ENCODE measurements at places on chromosomes 12 and 14.

- no peak for DNase-seq
Measured at GRCh38 chr14:95619785-95620417, 66.3 kb upstream of the TCL1B start.

DNA sequence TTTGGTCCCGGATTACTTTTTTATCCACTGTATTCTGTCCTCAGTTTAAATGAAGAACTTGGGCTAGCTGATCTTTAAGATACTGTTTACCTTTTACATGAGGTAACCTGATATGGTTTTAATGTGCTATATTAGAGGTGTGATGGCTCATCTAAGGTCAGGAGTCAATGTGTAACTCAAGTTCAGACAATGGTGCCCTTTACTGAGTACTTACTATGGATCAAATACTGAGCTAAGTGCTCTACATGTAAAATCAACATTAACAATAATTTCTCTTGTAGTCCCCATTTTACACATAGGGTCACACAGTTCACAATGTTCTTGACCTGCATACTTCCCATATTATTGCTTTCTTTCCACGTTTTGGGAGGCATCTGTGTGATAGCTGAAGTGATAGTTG lies 79.2 kb downstream of the CEP83 start:
- DNase-seq: no peak

- peak; percentile 22 for DNase-seq
Measured at GRCh38 chr12:20492251-20492760, 124.0 kb downstream of the PDE3A start.

GRCh38 chr14:60721326-60722106 lies 2.6 kb downstream of the SIX4 start:
- DNase-seq: peak; percentile 68

DNA sequence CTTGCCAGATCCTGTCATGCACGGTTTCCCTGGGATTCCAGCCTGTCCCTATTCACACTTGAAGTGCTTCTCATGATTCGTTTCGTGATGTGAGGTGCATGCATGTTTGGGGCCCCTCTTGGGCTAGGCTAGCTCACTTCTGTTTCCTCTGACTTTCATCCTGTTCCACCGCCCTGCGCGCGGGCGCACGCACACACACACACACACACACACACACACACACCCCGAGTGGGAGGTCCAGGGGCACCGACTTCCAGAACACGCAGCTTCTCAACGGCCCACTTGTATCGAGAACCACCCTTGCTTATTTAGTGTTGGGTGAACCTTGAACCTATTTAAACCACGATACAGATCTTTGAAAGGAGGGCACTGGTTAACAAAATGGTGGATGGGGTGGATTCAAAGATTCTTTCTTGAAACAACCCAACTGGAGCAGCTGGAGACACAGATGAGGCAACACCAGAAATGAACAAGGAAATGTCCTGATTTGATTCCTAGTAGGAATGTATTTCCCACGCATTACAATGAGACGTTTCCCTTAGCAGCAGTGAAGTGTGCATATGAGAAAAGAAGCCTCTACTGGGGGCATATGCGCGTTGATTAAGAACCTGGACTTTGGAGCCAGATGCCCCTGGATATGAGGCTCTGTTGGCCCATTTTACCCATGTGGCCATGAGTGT lies 16.3 kb downstream of the ELK3 start:
- DNase-seq: peak; percentile 69

- no peak for DNase-seq
Measured at GRCh38 chr12:82817368-82817767, 130.7 kb downstream of the TMTC2 start.

DNA sequence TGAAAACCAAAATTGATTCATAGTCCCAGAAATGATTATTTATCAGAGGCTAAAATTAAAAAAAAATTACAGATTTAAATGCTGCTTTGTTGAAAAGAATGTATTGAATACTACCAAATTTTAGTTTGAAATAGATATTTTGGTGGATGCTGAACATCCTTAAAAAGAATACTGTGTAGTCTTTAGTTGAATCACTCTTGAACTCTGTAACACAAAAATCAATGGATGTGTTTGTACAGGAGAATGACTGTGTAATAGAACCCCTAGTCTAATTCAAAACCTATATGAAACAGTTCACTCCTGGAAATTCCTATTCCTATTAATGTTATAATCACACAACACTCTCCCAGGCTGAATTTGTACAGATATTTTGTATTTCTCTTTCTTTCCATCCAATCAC lies 1.5 kb upstream of the TSPAN8 start:
- no peak for DNase-seq

DNA sequence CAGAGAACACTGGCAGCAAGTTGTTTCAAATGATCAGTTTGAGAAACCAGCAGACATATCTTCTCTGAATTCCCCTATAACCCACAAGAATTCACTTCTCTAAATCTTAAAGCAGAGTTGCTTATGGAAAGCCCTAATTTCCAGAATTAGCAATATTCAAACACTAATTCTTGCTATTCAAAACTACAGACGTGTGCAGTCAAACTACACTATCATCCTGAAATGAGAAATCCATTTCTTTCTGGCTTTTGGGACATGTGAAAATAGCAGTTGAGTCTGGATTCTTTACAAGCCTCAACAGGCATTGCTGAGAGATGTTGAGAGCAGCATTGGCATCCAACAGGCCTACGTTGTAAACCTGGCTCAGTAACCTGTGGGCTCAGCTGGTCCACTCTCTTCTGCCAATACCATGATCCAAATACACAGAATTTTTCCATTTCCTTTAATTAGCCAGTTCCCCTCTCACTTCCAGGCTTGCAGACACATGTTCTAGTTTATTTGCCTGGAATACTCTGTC lies 74.6 kb upstream of the TMTC1 start:
- no peak for DNase-seq

- DNase-seq: no peak
Measured at GRCh38 chr14:89186856-89187376, 230.1 kb downstream of the FOXN3 start.

- no peak for DNase-seq
Measured at GRCh38 chr12:85947286-85947685, 73.2 kb downstream of the NTS start.

DNA sequence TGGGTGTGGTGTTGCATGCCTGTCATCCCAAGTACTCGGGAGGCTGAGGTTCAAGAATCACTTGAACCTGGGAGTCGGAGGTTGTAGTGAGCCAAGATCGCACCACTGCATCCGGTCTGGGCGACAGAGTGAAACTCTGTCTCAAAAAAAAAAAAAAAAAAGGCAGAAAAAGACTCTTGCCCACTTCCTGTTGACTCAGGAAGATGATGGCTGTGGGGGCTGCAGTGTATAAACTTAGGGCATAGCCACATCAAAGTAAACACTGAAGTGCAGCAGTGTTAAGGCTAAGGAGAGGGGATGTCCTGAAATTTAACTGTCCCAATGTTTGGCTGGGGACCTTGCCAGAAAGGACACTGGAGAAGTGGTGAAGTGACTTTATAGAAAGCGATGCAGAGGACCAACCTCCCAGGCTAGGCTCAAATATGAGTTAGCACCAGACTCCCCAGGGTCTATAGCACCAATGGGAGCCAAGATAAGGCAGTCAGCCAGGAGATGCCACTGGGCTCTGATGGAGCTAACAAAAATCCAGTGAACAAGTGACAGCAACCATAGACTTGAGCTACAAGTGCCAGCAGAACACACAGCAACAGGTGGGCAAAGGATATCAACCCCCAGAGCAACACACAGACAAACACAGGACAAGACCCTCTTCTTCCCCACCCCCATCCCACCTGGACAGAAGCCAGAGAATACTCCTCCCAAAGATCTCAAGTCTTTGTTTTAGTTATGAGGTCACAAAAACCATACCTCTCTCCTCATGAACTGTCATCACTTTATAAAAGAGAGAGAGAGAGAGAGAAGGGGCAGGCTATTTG lies 28.0 kb downstream of the NELL2 start:
- DNase-seq: peak; percentile 69

DNA sequence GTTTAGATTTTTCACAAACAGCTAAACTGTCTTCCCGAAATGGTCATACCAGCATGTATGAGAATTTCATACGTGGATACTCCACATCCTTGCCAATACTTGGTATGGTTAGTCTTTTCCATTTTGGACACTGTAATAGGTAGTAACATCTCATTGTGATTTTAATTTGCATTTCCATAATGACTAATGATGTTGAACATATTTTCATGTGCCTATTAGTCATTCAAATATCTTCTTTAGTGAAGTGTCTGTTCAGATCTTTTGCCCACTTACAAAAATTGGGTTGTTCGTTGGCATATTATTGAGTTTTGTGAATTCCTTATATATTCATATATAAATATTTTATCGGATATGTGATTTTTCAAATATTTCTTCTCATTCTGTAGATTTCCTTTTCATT lies 78.0 kb upstream of the GNG2 start:
- no peak for DNase-seq

DNA sequence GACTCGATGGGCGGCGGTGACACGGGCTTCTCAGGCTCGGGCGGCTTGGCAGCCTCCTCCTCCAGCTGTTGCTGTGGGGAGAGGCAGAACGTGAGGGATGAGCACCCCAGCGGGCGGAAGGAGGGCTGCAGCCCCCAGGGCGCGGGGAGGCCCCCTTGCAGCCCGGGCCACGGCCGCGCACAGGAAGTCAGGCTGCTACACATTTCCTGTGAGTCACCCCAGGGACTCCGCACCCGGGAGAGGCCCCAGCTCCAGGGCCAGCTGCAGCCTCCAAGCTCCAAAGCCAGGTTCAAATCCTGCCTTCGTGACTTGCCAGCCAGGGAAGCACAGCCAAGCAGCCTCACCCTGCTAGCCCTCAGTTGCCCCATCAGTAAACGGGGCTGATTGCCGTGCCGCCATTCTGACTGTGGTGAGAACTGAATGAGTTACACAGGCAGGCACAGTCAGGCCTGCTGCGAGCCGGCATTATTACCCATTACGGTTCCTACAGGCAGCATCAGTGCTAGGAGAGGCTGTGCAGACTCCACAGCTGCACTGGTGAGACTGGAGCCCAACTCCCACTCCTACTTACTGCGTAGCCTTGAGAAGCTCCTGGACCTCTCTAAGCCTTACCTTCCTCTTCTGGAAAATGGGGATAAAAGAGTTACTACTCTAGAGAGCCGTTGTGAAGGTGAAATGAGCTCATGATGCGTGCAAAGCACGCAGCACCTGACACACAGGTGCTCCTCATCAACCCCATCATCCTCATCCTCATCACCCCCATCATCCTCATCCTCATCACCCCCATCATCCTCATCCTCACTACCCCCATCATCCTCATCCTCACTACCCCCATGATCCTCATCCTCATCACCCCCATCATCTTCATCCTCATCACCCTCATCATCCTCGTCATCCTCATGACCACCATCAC lies 100.9 kb downstream of the NCOR2 start:
- DNase-seq: peak; percentile 87

- DNase-seq: no peak
Measured at GRCh38 chr12:124218243-124218560, 76.7 kb upstream of the RFLNA start.

- DNase-seq: no peak
Measured at GRCh38 chr12:66392266-66392915, 90.1 kb downstream of the HELB start.

GRCh38 chr12:5705791-5706190 lies 239.3 kb downstream of the ANO2 start:
- no peak for DNase-seq

DNA sequence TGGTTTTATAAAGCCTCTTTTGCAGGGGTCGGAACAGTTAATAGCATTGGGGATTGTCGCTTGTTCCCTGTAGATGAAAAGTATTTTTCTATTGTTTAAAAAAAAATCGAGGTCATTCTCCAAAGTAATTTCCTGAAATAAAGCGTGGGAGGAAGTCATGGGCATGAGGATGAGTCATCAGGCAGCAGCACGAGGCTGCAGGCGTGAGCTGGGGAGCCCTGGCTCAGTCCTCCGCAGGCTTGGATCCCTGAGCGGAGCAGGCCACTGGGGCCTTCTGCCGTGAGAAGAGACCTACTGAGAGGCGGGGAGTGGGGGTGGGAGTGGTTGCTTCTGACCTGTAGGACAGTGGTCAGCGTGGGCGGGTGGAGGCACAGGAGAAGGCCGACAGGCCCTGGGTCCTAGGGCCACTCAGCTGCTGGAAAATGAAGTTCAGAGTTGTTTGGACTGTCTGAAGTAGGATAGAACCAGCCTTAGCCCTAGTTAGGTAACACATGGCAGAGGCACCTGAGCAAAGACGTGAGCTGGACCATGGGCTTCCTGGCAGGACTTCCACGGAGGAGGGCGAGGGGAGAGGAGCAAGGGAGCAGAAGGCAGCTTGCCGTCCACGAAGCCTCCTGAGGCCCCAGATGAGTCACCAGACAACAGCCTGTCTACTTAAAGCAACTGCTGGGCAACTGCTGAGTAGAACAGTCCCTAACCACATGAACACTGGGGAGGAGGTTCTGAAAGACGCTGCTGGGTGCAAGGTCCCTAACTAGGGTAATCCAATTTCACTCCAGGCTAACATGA lies 21.1 kb upstream of the LGALS3 start:
- peak; percentile 60 for DNase-seq

DNA sequence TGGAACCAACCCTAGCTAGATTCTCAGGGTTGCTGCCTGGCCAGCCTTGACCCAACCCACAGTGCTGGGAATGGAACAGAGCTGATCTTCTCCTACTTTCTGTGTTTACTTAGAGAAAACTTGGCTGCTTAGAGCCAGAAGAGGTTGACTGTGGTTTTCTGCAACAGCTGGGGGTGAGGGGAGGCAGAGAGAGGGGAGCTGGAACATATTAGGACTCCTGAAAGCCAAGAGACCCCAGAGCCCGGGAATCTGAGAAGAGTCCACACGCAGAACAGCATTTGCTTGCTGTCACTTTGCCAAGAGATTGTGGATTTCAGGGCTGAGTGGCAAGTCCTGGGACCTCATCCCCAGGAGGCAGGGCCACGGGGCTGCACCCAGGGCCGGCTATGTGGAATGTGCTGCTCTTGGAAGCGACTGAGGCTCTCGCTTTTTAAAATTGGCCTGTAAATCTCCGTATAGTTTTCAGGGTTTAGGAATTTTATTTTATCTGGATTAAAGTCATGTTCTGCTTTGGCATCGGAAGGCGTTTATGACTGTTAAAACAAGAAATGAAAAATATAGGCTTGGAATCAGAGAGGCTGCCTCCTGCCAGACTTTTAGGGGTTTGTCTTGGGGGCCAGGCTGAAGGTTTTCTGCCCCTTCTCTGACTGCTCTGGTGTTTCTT lies 22.3 kb upstream of the MED13L start:
- no peak for DNase-seq

Measured in activated T-cell treated with anti-CD3 and anti-CD28 coated beads, Interleukin-2, amount 50 U/mL, for 48 hours (primary cell).